ENCODE measurements at places on chromosomes 7 and 10.
A peak's percentile ranks its signal among the peaks of the same experiment; 100 is the strongest.

GRCh38 chr10:4212111-4212630, 427.2 kb upstream of the KLF6 start:
- no peak for DNase-seq

- DNase-seq, result no peak
Measured at GRCh38 chr10:48459270-48460150, 145.4 kb downstream of the ARHGAP22 start.

DNA sequence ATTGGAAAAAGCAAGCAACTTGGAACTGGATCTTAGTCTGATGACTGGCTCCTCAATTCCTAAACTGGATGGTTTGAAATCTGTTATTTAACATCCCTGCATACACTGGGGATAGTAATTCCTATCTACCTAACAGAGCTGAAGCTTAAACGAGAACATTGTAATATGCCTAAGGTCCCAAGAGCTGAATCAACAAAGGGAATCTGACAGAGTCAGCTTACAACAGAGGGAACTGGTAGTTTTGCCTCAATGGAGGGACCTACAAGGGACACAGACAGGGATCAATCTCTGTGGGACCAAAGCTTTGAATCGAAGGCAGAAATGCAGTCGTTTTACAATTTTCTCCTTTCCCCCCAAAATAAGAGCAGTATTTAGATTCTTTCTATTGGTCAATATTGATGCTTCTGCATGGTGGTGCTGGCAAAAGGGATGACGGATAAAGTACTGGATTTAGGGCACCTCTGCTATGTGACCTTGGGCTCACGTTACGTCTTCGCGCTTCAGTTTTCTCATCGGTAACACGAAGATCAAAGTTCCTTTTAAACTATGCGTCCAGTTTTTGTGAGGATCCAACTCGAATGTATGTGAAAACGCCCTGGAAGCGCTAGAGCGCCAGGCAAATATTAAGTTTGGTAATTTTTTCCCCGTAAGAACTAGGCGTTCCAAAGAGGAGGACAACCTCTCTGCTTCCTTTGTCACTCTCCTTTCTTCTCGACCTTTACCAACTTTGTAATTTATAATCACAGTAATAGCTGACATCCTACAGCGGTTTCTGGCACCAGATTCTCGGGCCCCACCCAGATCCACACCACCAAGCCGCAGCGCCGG, 1.1 kb downstream of the ACTR1A start:
- no peak for DNase-seq

DNA sequence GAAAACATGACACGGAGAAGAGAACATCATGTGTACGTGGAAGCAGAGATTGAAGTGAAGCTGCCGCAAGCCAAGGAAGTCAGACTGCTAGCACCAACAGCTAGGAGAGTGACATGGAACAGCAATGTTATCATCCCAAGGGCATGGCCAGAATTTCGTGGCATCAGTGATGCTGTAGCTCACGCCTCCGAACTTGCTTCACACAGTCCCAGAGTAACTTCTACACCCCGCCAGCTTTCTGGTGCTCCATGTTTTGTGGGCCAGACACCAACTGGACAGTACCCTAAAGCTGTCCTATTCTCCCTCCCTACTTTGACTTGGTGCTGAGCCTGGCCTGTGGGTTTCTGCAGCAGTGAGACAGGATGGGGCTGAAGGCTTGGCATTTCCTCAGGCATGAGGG, 33.0 kb upstream of the EMX2 start:
- DNase-seq, result no peak

DNA sequence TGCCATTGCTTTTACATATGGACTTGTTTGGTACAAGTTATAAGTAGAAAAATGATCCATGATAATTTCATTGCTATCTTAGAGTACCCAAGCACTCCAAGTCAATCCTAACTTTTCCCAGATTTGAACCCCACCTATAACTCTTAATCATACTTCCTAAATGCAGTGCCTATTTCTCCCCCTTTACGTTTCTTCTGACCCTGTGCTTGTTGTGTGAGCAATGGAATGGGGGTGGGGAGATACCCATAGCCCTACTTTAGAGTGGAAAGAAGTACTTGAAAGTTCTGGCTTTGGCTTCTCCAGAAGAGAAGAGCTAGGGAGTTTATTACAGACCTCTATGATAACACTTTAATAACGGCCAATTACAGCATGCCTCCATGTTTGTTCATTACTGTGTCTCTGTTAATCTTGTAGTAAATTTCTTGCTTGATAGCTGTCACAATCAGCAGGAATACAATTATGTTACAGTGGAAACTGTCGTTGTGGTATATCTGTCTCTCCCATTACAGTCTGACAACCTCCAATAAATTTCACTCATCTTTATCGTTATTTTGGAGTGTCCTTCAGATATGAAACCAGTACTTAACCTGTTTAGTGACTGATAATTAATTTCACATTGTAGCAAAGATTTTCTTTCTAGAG, 34.0 kb downstream of the CNPY1 start:
- no peak for DNase-seq

GRCh38 chr10:31751051-31751737, 177.4 kb downstream of the ARHGAP12 start:
- DNase-seq, result peak; percentile 70

DNA sequence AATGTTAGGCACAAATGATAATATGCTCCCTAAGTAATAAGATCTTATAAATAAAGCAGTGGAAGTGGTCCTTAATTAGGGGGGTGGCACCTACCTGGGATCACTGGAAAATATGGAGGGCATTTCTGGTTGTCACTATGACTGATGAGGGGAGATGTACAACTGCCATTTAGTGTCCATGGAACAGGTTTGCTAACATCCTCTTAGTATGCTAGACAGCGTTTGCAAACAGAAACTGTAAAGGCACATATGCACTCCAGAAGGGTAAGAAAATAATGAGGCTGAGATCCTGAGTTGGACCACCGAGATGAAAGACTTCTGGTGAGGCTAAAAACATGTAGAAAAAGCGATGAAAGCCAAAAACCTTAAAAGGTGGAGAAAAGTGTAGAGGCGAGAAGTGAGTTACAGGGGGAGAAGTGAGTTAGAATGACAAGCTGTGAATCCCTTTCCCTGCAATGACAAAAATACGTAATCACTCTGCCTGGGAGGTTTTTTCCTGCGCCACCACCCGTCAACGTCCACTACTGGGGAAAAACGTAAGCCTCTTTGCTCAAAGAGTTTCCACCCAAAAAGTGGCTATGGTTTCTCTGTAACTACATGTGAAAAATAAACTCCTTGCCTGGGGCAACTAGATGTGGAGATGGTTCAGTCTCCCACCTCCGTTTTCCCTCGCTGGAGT, 767 bp downstream of the KRIT1 start:
- no peak for DNase-seq

DNA sequence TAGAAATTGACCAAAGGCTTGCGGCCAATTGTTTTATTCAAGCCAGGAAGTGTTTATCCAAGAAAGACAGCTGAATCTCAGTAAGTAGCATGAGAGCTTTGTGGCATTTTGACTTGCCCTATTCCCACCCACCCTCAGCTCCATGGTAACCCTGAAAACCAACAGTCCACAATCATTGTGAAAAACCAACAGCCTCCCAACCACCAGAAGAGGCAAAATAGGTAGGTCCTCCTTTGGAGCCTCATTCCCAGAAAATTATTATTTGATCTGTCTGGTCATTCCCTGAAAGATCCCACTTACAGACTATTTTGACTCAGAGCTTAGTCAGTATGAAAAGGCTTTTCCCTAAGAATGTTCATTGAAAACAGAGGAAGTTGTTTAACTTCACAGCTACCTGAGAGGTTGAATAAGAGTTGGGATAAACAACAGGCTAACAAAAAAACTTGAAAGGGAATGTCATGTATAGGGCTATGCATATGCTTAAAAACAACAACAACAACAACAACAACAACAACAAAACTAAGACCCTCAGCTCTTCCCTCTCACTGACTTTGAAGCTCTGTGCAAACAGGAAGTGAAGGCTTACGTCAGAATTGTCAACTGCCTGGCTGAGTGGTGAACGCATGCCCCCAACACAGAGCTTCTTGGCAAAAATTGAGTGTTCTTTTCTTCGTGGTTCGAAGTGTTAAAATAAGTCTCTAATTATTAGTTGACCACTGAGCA, 11.2 kb downstream of the KPNA7 start:
- no peak for DNase-seq

DNA sequence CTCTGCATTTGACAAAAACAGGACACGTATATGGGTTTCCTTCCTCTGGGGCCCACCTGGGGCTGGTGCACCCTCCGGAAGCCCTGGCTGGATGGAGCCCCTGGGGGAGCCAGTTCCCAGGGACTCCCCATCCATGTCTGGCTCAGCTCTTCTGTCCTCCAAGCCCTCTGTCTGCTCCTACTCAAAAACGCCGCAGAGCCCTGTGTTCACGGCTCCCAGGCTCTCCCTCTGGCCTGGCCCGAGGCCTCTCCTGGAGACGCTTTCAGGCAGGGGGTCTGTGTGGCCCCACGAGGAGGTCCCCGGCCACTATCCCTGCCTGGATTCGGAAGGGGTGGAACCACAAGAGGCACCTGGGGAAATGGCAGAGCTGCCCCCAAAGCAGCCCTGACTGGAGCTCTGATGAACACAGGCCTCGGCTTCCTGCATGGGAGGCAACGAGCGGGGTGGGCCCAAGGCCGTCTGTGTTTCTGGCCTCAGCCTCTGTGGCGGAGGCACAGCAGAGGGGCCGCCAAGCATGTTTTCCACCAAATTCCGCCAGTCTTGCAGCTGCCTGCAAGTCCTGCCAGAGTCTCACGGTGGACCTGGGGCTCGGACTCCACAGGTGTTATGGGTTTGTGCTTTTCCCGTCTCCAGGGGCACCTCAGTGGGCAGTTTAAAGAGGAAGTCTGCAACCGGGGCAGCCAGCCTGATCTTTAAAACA, 22.6 kb upstream of the INPP5A start:
- DNase-seq, result no peak

- no peak for DNase-seq
Measured at GRCh38 chr10:100730725-100731406, 14.5 kb upstream of the PAX2 start.

DNA sequence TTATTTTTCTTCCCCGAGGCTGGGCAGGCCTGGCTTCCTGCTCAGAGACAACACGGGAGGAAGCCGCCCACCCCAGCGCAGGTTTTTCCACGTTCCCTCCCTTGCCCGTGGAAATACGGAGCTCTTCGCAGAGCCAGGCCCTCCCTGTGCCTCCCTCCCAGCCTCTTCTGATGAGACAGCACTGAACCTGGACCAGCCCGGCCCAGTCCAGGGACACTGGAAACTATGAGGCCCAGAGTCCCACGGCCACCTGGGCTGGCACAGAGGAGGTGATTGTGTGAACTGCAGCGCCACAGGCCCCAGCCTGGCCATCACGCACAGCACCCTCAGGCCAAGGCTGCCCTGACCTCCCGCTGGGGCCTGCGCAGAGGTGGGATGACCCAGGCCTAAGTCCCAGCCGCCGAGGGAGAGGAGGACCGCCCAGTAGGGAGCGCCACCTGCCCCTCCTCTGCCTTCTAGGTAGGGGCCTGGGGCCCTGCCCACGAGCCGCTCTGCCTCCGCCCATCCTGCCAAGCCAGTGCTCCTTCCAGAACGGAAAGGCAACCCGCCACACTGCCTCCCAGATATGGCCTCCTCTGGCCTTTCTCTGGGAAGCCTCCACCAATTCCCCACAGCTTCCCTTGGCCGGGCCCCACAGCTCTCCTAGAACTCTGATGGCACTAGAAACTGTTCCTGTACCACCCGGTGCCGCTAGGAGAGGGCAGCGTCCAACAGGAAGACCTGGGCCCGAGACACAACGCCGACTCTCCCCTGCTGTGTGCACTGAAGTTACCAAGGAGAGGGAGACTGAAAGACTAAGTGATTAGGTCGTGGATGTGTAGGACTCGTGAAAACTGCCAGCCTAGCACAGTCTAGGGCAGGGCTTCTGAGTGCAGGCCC, 57.2 kb downstream of the PROSER2 start:
- DNase-seq, result no peak

GRCh38 chr7:53001221-53001620, 34.2 kb upstream of the POM121L12 start:
- no peak for DNase-seq

- DNase-seq, result no peak
Measured at GRCh38 chr10:56605051-56605450, 244.0 kb upstream of the ZWINT start.

GRCh38 chr10:72812753-72813430, 80.6 kb upstream of the OIT3 start:
- no peak for DNase-seq

- DNase-seq, result peak; percentile 8
Measured at GRCh38 chr10:25966844-25967243, 32.8 kb downstream of the MYO3A start.

- no peak for DNase-seq
Measured at GRCh38 chr10:77304192-77304591, 333.4 kb downstream of the KCNMA1 start.

DNA sequence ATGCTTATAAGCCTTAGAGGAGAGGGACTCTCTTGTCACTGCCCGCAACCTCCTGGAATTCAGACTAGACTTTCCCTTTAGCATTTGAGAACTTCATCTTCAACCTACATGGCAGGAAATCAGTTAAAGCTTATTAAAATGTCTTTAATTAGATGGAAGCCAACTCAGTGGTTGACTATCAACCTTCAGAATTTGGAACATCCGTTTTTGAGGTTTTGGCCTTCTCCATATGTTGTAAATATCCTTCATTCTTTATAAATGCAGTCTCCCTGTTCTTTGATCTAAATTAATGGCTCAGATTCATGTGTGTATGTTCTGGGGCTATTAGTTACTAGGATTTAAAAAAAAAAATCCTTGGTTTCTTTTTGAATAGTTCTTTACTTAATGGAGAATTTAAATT, 85.0 kb downstream of the ANKRD61 start:
- DNase-seq, result no peak

GRCh38 chr10:69696073-69696731, 66.2 kb downstream of the FAM241B start:
- DNase-seq, result no peak

DNA sequence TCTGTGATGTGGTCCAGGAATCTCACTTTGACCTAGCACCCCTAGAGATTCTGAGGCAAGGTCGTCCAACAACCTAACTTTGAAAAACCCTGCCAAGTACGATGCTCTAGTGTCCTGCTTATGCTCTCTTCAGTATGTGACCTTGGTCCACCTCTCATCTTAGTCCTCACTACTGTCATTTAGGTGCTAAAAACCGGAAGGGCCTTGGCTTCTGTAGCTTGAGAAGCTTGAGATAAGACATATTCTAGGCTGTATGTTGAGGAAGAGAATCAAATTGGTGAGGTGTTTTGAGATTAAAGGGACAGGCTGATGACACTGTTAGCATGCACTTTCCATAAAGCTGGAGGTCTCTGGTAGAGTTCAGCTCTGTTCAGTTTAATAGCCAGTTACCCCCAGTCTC, 57.0 kb upstream of the MTPN start:
- no peak for DNase-seq

- DNase-seq, result no peak
Measured at GRCh38 chr7:44288811-44289340, 36.5 kb downstream of the CAMK2B start.

DNA sequence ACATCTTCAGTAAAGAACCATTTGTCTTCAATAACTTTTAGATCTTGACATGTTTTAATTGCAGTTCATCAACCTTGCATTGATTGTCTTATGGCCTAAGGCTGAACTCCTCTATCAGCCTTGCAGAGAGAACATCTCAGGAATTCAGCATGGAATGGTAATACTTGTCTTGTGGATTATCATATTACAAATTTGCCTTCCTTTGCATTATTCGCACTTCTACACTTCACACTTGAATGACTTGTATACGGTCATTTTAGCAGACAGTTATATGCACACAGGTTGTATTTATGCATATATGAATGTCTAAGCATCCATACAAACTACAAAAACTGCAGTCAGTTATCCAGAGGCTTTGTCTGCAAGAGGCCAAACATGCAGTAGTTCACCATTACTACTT, 31.7 kb downstream of the GPR85 start:
- DNase-seq, result no peak

Measured in Ammon's horn (tissue), 1 donor.